ENCODE measurements at places on chromosomes 16 and 17. TPM values are rescaled to one million over a fixed set of nuclear protein-coding genes. Genes with fewer than 3 reads are reported as not detected.

GRCh38 chr17:42518755-42519545 is 17.1 kb upstream of the NAGLU start:
- DNase-seq, result peak; percentile 55

OR4D2 gene
- not detected for polyA plus RNA-seq

DNA sequence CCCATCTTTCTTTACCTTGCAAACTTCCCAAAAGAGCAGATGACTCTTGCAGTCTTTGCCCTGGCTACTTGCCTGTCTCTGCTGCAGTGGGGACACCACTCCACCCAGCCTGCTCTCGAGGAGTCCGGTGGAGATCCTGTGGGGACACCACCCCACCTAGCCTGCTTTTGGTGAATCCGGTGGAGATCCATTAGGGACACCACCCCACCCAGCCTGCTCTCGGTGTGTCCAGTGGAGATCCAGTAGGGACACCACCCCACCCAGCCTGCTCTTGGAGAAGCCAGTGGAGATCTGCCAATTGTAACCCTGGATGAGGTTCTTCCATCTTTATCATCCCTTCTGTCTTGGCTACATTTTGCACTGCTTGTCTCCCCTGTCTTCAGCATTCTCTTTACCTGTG is 54.2 kb downstream of the C16orf78 start:
- DNase-seq, result no peak

DNA sequence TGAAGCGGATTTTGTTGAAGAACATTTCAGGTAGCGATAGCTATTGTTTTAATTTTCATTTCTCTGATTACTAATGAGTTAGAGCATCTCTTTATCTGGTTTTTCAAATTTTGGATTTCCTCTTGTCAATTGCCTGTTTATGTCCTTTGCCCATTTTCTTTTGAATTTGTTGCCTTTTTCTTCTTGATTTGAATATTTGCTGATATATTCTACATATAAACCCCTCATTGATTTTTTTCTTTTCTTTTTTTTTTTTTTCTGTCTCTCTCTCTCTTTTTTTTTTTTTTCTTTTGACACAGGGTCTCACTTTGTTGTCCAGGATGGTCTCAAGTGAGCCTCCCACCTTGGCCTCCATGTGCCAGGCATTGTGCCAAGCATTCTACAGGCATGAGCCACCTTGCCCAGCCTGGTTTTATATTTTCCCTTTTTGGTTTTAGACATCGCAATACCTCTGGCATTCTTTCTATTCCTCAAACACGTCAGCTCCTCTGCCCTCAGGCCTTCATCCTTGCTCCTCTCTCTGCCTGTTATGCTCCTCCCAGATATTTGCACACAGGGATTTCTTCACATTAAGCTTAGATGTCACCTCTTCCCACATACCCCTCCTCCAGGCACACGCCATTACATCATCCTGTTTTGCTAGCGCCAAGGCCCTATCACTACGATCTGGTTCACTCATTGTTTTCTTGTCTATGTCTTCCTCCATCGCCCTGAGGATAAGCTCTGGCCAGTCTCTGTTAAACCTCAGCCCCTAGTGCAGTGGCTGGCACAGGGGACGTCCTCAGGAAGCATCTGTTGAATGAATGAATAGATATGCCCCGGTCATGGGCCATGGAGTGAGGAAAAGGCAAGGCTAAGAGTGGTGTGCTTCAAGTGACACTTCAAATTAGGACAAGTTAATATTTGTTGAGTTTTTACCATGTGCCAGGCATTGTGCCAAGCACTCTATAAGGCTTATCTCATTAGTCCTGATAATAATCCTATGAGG is 8.6 kb downstream of the SARM1 start:
- no peak for DNase-seq

GRCh38 chr16:50190292-50190691 is 37.2 kb downstream of the TENT4B start:
- no peak for DNase-seq

CFAP97D1 gene
- 0.03 TPM for polyA plus RNA-seq

DNA sequence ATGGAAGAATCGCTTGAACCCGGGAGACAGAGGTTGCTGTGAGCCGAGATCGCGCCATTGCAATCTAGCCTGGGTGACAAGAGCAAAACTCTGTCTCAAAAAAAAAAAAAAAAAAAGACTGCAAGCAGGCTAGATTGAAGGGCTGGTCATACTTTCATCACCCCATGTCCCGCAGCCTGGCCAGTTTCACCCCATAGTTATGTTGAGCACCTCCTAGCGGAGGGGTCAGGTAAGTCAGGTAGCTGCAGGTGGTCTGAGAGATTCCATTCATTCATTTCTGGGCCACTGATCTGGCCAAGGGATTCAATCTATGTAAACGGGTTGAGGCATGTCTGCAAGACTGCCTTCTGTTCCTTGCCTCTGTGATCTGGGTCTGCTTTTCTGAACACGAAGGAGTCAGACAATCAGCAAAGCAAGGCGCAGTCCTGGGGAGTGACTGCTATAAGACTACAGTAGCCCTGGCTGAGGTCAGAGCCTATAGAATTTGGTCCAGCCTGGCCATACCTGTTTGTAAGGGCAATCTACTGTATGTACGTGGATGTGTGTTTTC is 23.6 kb upstream of the BPTF start:
- DNase-seq, result no peak

RRAD gene
- polyA plus RNA-seq, result 7.8 TPM

Measured in fibroblast of lung (primary cell).